ENCODE measurements at places on chromosomes 13 and 19.

- DNase-seq, result no peak
Measured at GRCh38 chr13:98175823-98176222, 1.2 kb downstream of the RNF113B start.

- peak; percentile 4 for DNase-seq
Measured at GRCh38 chr13:70960841-70961443, 852.7 kb upstream of the KLHL1 start.

- no peak for DNase-seq
Measured at GRCh38 chr13:100125946-100126345, 37.1 kb downstream of the PCCA start.

DNA sequence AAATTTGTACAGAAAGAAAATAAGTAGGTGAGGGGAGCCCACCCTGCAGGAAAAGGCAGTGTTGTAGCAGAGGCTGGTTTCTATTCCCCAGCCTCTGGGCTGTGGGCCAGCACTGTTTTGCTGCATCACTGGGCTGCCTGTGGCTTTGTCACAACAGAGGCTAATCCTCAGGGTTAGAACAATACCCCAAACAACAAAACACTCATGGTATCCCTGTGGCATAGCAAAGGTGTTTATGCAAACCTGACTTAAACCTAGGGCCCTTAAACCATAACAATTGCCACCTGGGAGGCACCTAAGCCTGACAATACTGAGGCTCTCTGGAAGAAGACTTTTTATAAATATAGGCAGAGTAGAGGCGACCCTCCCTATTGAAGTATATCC lies 314.7 kb downstream of the OLFM4 start:
- no peak for DNase-seq

- DNase-seq, result no peak
Measured at GRCh38 chr13:49627831-49628652, at the start of gene ARL11. Gene ARL11, plus strand, starts transcription at chr13:49628507. Its CDS starts 1,941 bp downstream, at chr13:49630448.

- no peak for DNase-seq
Measured at GRCh38 chr13:20442798-20443381, 82.8 kb downstream of the CRYL1 start.

DNA sequence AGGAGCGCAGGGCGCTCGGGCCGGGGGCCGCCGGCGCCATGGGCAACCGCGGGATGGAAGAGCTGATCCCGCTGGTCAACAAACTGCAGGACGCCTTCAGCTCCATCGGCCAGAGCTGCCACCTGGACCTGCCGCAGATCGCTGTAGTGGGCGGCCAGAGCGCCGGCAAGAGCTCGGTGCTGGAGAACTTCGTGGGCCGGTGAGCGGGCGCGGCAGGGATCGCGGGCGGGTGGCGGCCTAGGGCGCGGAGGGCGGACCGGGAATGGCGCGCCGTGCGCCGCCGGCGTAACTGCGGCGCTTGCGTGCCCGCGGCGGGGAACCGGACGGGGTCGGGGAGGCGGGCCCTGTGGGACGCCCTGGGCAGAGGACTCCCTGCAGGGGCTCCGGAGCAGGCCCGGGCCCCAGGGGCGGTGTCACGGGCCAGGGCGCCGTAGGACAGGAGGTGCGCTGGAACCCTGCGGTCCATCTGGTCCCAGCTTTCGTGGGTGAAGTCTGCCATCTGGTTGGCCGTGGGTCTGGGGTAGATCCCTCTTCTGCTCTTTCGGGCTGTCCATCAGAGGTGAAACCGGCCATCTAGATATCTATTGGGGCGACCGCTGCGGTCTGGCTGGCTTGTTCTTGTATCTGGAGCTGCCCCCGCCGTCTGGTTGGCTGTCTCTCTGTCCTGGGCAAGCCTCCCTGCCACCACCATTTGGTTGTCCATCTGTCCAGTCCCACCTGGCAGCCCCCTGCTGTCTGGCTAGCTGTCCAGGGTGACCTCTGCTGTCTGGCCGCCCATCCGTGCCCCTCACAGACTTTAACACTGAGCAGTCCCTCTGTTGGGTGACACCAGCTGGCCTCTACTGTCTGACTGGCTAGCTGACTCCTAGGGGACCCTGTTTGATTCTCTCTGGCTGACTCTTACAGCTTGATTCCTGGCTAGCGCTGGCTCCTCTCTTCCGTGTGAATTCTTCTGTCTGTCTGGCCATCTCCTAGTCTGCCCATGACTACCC lies 622 bp downstream of the DNM2 start:
- peak; percentile 29 for DNase-seq

DNA sequence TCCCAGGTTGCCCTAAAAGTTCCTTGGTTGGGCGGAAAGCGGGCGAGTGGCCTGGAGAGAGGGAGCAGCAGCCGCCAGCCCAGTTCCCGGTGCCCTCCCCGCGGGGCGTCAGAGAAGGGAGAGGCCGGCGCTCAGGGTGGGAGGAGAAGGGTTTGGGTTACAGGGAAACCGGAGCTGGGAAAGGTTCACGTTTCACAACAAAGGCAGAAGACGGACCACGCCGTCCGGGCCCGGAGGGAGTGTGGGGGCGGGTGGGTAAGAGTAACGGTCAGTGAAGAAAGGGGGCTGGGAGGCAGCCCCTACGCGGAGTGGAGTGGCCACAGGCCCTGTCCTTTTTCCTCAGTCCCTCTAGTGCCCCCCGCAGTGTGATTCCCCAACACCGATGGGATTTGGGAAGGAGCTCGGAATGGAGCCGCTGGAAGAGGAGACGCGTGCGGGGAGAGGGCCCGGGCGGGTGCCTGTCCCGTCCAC lies 1.6 kb downstream of the SIX5 start:
- DNase-seq, result peak; percentile 59

DNA sequence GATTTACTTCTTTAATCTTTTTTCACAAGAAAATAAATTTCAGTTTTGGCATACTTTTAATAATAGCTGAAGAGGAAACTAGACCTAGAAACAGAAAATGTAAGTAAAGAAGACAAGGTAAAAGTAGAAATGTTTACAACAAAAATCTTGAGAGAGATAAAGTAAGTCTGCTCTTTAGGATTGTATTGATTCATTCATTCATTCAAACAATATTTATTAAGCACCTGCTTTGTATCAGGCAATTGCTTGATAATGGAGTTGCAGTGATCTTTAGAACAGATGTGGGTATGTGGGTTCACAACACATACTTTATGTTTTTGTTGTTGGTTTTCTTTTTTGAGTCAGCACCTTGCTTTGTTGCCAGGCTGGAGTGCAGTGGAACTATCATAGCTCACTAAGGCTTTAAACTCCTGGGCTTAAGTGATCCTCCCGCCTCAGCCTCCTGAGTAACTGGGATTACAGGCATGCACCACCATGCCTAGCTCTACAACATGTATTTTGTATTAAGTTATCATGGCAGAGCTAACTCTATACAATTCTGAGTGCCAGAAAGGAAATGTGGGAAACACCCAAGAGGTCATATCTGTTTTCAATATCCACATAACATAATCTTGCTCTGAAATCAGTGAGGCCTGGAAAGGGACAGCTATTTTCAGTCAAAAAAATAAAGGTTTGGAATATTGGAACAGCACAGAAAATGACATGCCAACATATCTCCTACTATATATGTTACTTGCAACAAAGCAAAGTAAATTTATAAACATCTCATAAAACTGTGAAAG lies 8.8 kb upstream of the SPART start:
- DNase-seq, result no peak

DNA sequence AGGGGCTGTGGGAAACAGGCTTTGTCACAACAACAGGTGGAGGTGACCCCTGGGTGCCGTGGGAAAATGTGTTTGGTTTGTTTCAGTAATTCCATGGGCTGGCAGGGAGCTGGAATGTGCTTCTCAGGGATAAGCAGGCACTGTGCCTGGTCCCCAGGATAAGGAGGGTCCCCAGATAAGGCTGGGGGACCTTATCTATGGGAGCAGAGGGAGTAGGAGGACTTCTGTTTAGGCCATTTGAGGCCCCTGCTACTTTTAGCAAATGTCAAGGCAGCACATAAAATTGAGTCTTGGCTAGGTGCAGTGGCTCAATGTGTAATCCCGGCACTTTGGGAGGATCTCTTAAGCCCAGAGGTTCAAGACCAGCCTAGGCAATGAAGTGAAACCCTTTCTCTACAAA lies 59.5 kb downstream of the KCNC3 start:
- DNase-seq, result no peak

- peak; percentile 19 for DNase-seq
Measured at GRCh38 chr13:25046274-25046984, 49.5 kb upstream of the PABPC3 start.

DNA sequence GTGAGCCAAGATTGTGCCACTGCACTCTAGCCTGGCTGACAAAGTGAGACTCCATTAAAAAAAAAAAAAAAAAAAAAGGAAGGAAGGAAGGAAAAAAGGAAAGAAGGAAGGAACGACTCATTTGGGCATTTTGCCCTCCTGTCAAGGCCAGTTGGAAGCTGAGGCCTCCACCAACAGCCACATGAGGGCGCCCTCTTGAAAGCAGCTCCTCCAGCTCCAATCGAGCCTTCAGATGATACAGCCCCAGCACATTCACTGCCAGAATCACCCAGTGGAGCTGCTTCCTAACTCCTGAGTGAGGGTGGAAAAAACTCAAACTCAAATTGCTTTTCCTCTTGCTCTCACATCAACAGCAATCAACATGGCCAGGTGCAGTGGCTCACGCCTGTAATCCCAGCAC lies 40.9 kb downstream of the GNG7 start:
- no peak for DNase-seq

DNA sequence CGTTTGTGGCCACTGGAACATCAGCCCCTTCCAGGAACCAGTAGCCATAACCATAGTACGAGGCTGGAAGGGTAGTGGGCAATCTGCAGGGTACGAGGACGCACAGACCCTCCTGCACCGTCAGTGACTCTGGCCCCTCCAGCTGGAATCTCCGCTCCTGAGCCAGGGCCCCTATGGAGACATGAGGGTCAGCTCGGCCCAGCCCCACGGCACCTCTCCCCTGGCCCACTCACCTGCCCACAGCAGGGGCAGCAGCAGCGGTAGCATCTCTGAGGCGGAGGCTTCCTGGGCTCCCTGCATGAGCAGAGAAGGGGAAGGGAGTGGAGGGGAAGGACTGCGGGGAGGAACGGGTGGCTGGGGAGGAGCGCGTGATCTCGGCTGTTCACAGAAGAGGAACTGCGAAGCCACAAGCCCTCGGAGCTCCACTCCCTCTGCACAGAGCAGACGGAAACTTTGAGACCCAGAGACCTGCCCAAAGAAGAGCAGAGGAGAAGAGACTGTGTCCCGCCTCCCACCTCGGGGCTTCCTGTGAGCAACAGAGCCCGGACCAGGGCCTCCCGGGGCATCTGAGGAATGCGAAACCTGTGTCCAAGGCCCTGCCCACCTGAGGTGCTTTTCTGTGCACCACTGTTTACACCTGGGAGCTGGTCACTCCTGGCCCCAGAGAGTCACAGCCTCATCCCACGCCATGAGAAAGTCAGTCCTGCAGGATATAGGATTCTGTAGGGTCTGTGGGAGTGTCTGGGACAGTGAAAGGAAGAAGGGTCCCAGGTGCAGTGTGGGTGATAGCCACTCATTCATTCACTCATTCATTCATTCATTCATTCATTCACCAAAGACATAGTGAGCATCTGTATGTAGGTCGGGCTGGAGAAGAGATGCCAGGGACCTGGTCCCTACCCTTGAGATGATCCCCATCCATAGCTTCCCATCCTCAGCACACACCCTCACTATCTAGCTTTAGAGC lies at the start of gene SIGLEC6:
SIGLEC6 (minus strand) TSS at position 322 of the 967 bp plus-strand sequence; CDS start at position 300, 22 bp downstream.
- no peak for DNase-seq

GRCh38 chr13:101982903-101983302 lies 418.9 kb downstream of the FGF14 start:
- DNase-seq, result no peak

GRCh38 chr13:27979001-27979643 lies 9.4 kb downstream of the URAD start:
- no peak for DNase-seq

DNA sequence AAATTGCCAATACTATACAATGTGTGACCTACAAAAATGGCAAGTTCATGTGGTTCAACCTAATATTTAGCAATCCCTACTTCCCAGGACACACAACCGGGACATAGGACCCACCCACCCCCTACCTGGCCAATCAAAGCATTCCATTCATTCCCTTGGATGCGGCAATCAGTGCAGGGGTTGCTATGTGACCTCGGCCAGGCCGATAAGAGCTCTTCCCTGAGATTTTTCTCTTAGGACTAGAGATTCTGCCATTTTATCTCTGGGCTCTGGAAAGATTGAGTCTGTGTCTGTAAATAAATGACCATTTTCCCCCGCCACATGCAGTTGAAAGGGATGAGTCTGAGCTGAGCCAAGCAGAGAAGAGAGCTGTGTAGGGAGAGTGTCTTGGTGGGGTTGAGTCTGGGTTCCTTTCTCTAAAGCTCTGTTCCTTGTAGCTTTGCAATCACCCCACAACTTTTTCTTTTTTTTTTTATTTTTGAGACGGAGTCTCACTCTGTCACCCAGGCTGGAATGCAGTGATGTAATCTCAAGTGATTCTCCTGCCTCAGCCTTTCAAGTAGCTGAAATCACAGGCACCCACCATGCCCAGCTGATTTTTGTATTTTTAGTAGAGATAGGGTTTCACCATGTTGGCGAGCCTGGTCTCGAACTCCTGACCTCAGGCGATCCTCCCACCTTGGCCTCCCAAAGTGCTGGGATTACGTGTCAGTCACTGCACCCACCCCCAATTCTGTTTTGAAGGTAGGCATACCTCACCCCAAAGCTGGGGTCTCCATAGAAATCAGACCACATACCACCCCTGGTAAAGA lies 7.4 kb downstream of the IFNL1 start:
- no peak for DNase-seq

DNA sequence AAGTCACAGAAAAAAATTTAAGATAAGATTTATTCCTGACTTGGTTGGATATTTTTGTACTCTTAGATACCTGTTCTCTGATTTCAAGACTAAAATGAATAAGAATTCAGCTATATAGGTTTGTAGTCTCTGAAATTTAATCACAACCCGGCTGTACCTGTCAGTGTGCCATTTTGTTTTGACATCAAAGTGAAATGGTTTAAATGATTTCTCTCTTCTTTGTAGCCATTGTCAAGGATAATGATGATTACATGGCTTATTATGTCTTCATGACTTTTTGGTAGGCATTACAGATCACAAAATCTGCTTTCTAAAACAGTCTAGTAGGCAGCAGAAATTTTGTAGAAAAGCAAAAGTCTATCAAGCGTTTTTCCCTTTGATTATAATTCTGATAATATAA lies 72.5 kb downstream of the PCDH17 start:
- DNase-seq, result no peak

GRCh38 chr13:77522444-77522843 lies 13.1 kb upstream of the SCEL start:
- no peak for DNase-seq

DNA sequence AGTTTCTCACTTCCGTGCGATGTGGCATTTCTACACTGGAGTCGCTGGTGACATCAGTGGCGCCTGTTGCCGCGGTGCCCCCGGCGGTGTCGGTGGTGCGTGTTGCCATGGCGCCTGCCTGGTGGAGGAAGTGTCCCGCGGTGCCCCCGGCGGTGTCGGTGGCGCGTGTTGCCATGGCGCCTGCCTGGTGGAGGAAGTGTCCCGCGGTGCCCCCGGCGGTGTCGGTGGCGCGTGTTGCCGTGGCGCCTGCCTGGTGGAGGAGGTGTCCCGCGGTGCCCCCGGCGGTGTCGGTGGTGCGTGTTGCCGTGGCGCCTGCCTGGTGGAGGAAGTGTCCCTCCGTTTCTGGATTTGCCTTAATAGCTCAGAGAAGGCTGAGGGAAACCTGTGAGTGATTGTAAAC lies 127.6 kb downstream of the KDM4B start:
- no peak for DNase-seq

- DNase-seq, result peak; percentile 36
Measured at GRCh38 chr13:113665597-113666328, 1.3 kb upstream of the GRK1 start.
